Cardiac fibroblast (primary cell): ENCODE measurements at places on chromosomes 2 and 18.

- DNase-seq, result no peak
These were observed 48.3 kb downstream of the SLC66A2 start for GRCh38 chr18:79903071-79903635.

GRCh38 chr2:381941-382727 is 94.2 kb upstream of the ALKAL2 start:
- no peak for DNase-seq

DNA sequence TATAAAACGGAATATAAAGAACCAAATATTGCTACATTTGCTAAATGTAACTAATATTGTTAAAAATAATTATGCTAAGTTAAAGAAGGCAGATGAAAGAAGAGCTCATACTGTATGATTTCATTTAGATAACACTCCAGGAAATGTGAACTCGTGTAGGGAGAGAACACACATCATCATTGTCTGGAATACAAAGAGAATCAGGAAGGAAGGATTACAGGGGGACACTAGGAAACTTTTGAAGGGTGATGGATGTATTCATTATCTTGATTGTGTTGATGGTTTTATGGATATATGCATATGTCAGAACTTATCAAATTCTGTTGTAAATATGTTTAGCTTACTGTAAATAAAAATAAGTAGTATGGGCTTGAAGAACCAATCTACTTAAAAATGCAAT is 104.1 kb upstream of the TRIB2 start:
- no peak for DNase-seq

DNA sequence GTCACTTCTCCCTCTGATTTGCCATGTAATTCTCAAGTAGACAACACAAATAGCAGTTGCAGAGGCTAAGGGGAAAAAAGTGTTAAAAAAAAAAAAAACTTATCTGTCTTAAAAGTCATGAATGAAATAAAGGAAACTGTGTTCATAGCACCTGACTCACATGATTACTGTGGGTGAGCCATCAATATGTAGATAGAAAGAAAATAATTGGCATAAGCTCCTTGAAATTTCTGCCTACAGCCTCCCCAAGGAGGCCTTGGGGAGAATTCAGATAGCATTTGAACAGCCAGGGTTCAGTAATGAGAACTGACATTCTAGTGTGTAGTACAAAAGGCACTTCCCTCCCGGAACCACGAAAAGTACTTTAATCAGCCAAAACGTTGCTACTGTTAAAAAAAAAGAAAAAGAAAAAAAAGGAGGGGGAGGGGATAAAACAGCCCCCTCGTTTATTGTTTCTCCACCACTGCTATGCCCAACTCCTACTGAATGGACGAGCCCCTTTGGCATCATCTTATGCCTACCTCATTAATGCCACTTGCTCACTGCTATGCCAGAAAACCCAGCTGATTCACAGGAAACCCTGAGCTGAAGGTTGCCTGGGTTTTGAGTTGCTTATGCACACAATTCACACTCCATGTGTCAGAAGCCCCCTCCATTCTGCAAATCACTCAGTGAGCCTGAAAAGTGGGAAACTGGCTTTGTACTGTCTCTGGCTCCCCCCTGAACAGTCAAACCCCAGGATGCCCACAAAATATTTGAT is 65.5 kb upstream of the KLF7 start:
- peak; percentile 33 for DNase-seq

- no peak for DNase-seq
These were observed 62.4 kb upstream of the OTOF start for GRCh38 chr2:26540306-26540705.

DNA sequence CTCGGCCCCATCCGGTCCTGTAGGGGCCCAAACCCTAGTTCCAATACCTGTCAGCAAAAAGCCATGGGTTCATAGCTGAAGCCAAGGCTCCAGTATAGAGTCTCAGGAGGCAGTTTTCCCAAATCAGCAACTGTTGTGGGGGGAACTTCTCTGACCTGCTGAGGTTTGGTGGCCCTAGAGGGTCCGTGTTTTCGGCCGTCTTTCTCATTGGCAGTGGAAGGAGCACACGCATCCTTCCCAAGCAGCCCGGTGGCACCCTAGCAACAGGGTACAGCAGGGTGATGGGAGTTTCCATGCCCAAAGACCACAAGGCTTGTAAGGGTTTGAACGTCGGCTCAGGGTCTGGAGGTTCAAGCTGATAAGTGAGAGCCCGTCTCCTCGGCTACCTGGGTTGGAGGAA is 6.6 kb downstream of the FOSL2 start:
- no peak for DNase-seq

DNA sequence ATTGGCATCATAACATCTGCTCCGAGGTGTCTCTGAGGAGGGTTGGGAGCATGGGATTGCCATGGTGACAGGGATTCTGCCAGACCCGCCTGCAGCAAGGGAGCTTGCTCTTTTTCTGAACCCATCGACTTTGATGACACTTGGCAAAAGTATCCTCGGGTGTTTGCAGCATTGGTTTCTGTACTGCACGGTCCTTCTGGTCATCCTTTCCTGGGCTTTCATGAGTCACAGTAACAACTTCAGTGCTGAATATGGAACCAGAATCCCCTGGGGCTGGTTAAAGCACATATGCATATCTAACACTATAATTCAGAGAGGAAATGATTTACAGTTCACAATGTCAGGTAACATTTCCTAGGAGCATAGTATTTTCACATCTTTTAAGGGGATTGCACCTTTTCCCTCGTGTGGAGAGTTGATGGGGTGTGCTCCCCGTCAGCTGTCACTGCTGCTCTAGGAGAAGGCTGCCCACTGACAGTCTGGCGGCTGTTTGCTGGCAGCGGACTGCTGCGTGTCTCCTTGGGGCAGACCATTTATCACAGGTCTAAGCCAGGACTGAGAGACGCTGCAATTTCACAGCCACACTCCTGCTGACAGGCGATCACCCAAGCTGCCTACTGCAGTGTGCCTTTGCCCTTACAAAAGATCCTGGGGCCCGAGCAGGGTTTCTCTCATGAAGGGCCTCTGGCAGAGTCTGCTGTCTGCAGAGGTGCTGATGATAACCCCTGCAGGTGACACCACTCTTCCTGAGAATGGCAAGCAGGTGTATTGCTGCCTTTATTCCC is 425.3 kb downstream of the THSD7B start:
- peak; percentile 64 for DNase-seq

- DNase-seq, result peak; percentile 77
These were observed 21.2 kb downstream of the TEX44 start for GRCh38 chr2:231613663-231614558.

DNA sequence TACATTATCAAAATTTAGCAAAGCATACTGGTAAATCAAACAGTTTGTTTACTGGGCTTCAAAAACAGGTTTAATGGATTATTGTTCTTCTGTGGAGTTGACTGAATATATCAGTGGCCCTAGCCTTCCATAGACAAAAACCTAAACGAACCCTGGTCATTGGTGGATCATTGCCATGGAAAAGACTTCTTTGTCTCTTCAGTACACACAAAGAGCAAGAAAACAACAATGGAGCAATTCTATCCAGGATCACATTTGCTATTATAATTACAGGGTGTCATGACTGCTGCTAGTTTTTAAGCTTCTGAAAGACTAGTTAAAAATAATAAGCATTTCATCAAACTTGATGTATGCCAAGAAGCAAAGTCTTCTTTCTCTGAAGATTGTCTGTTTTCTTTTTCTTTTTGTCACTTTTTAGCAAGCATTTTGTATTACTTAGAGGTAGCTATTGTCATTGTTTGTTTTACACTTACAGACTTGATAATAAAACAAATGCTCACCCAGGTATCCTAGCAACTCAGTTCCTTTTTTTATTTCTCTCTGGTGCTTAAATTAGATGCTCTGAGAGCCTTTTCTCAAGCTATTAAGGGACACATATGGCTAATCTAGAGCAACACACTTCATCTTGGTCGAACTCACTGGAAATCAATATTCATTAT is 1228.7 kb upstream of the DDX18 start:
- no peak for DNase-seq

DNA sequence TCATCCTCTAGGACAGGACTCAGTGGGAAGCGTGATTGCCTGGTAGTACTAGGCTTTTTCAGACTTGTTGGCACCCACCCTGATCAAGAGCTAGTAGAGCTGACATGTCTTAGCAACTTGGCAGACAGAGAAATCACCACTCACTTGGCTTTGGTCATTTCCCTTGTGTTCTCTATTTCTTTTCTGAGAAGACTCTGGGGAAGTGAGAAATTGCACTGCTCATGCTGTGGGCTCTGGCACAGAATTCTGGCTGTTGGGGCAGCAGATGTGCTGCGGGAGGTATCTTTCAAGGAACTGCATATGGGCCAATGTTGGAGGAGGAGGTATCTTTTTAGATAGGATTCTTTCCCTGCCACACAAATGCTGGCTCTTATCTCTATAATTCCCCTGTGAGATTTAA is 529.1 kb upstream of the MEX3C start:
- no peak for DNase-seq

- no peak for DNase-seq
These were observed 286.2 kb downstream of the ARL6IP6 start for GRCh38 chr2:153004627-153005026.

DNA sequence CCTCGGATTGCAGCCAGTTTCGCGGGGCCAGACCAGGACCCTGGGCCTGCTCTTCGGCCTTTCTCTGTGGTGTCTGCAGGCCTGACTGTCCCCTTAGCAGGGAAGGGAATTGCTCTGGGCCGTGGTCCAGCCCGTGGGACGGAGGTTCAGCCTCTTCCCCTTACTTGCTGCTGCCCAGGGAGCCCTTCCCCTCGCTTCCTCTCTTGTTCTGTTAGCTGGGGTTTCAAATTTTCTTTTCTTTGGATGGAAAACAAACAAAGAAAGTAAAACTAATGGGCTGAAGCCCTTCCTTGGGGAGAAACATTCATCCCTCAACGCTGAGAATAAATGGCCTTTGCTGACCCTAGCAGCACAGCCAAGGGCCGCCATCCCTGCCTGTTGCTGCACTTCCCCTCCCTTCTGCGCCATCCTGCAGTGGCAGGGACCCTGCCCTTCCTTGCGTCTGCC is 52.4 kb downstream of the ASAP2 start:
- DNase-seq, result peak; percentile 59

GRCh38 chr18:48863432-48864065 is 87.2 kb downstream of the SMAD7 start:
- DNase-seq, result no peak
